Posterior cingulate gyrus (tissue), 11 donors: ENCODE measurements at places on chromosomes 4 and X.

DNA sequence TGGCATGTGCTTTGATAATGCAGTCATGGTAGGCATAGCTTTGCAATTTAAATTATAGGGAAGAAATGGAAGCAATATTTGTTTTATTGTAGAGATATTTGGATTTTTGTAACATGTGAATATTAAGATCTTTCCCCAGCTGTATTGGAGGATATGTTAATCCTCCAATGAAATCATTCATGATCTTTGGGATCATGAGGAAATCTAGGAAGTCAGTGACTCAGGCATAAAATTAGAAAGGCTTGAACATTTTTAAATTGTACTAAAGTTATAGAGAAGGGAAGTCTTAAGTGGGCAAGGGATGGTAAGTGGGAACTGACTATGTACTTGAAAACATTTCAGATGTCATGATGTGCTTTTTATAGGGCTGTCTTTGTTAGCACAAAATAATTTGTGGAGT lies 46.8 kb downstream of the FIP1L1 start:
- DNase-seq: no peak

GRCh38 chr4:183096276-183096965 lies 2.6 kb upstream of the WWC2 start:
- DNase-seq: no peak

DNA sequence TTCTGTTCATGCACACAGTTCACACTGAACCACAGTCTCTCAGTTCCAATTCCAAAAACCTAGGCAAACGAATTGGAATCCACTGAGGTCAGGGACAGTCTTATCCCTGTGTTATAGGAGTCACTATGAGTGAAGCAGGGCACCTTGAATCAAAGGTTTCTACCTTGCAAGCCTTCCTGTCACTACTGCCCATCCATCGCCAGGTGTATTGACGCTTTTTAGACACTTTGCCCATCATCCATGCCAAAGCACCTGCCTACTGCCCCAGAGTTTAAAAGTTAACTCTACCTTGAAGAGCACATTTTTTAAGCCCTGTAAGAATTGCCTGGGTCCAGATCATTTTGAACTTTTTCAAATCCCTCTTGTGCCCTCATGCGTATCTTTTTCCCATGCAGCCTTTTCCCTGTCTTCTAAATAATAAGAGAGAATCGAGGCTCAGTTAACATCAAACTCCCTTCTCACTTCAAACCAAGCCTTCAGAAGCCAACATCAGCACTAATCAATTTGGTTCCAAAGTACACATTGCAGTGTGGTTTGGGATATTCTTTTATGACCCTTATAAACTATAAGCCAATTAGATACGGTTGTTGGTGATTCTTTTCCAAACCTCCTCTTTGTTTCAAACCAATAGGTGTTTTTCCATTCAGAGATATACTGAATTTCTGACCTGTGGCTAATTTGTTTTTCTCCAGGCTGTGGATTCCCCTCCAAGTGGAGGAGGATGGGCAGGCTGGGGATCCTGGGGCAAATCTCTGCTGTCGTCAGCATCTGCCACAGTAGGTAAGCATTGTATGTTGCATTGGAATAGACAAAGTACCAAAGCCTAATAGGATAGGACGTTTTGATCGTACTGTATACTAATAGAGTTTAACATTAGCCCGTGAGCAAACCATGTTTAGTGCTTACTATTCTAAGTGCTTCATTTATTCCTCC lies 23.7 kb downstream of the FAM114A1 start:
- no peak for DNase-seq

DNA sequence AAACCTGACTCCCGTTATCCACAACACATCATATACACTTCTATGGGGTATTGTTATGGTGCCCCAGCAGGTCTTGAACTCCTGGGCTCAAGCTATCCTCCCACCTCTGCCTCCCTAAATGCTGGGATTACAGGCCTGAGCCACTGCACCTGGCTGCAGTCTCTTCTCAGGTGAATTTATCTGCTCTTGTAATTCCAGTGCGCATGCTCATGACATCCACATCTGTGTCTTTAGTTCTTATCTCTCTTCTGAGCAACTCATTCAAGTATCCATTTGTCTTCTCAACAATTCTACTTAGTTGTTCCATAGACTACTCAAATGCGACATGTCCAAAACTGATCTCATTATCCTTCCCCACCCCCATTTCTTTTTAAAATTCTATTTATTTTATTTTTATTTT lies 20.5 kb upstream of the MID2 start:
- no peak for DNase-seq

DNA sequence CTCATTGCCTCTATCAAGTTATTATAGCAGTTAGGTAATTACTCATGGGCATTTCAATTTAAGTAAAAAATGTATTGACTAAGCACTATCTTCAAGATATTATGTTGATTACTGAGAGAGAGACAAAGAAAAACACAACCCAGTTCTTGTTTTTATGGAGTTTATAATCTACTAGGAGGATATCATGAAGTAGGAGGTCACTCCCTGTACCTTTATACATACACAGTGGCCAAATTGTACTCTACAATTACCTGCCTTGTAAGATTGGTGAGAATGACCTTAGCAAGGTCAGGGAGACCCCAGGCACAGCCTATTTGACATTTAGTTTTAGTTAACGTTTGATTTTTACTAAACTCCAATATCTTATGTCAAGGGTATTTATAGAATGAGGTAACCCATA lies 5.5 kb downstream of the HPGD start:
- no peak for DNase-seq

- peak; percentile 95 for DNase-seq
These were observed 1.2 kb downstream of the PNPLA4 start for GRCh38 chrX:7925867-7926472.
